ENCODE measurements at places on chromosomes 3 and 15. TPM values are rescaled to one million over a fixed set of nuclear protein-coding genes. Genes with fewer than 3 reads are reported as not detected.

GRCh38 chr3:53677413-53677812 is 168.8 kb downstream of the CHDH start:
- no peak overlapping the region for H3K27ac ChIP-seq
- peak; percentile 1 for DNase-seq
- peaks cover 9% of the 10 kb centered on the region for H3K27me3 ChIP-seq
- H3K36me3 ChIP-seq = no peaks in the 10 kb centered on the region
- H3K4me3 ChIP-seq = no peak overlapping the region
- no peaks in the 10 kb centered on the region for H3K4me1 ChIP-seq

DNA sequence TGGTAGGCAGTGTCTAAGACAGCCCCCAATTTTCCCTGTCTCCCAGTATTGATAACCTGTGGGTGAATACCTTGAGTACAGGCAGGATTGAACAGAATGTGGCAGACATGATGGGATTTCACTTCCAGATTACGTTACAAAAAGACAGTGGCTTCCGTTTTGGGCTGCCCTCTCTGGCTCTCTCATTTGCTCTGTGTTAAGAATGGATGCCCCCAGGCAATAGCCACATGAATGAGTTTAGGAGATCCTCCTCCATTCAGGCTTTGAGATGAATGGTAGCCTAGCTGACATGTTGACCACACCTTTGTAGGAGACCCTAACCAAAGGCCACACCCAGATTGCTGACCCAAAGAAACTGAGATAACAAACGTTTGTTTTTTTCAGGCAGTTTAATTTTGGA is 34.3 kb downstream of the UBXN7 start:
- H3K4me3 ChIP-seq = no peak overlapping the region
- no peak for DNase-seq
- no peaks in the 10 kb centered on the region for H3K27me3 ChIP-seq
- peaks cover 8% of the 10 kb centered on the region for H3K4me1 ChIP-seq
- H3K27ac ChIP-seq = no peak overlapping the region
- H3K36me3 ChIP-seq = peaks cover 44% of the 10 kb centered on the region

GRCh38 chr3:31288641-31289100 is 244.1 kb upstream of the STT3B start:
- no peak for DNase-seq
- H3K27me3 ChIP-seq = no peaks in the 10 kb centered on the region
- H3K4me1 ChIP-seq = no peaks in the 10 kb centered on the region
- no peak overlapping the region for H3K4me3 ChIP-seq
- H3K27ac ChIP-seq = no peak overlapping the region

DNA sequence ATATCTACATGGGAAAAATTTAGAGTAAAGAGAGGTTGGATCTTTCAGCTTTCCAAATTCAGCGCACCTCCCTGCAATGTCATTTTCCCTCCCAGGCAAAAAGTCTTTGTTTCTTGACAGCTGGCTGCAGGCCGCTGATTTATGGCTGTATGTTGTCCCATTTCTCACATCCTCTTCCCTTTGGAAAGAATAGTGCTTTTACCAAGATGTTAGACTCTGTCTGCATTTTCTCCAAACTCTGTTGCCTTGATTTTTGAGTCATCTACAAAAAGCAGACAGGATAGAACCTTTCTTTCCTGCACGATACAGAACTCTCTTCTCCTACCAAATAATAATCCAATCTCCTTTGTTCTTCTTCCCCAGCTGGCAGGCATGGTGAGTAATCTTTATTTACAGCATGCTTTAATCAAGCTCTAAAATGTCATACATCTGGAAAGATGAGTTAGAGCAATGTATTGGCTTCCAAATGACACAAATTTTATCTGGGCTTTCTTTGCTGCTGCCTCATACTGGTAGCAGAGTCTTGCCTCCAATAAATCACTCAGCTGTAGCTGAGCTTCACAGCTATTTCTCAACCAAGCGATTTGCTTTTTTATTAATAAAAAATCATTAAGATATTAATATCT is 101.9 kb downstream of the PIK3R4 start:
- no peak overlapping the region for H3K4me3 ChIP-seq
- no peaks in the 10 kb centered on the region for H3K4me1 ChIP-seq
- H3K27ac ChIP-seq = no peak overlapping the region
- no peak for DNase-seq

The CNTN3 gene
- total RNA-seq = not detected

The CSTA gene
- total RNA-seq = 0.44 TPM

The DNAH12 gene
- total RNA-seq = not detected

The GOLGA6A gene
- total RNA-seq = not detected
